ENCODE measurements at places on chromosomes 1 and 21.

DNA sequence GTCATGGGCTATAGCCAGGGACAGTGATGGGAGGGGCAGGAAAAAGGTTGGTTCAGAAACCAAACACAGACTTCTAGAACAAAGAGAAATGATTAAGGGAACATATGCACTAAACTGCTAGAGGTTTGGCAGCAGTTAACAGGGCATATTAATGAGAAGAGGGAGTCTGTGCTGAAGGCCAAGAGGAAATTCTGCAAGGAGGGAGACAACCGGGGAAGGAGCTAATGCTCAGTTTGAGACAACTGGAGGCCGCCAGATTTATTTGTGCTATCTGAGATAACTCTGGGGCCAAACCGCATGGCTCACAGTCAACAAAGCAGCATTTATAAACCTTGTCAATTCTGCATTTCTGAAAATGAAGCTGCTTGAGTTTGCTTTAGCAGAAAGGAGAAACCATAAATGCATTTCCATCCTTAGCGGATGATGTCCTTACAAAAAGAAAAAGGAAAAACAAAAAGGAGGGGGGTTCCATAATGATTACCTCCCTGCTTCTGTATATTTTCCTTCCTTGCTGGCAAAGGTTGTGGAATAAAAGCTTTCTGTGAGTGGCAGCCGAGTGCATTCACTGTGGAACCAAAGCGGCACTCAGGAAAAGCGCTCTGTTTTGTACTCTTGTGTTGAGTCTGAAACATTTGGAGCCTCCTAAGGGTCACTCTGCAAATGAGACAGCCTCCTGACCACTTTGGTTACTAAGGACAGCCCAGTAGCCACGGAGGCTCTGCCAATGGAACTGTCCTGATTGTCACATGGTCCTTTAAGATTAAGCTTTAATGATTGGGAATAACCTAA lies 70.3 kb downstream of the SIM2 start:
- no peak for DNase-seq

GRCh38 chr1:243731974-243732625 lies 117.9 kb downstream of the AKT3 start:
- DNase-seq = no peak

DNA sequence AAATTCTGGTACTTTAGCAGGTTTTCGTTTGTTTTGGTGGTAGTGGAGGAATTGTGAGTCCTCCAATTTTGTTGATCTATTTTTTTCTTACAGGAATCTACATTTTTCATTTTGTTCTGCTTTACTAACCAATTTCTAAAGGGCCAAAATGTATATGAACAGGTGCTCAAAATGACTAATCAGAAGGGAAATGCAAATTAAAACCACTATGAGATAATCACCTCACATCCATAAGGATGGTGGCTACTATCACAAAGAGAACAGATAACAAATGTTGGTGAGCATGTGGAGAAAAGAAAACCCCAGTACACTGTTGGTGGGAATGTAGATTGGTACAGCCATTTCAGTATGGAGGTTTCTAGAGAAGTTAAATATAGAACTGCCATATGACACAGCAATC lies 134.2 kb downstream of the LMO4 start:
- DNase-seq = no peak

DNA sequence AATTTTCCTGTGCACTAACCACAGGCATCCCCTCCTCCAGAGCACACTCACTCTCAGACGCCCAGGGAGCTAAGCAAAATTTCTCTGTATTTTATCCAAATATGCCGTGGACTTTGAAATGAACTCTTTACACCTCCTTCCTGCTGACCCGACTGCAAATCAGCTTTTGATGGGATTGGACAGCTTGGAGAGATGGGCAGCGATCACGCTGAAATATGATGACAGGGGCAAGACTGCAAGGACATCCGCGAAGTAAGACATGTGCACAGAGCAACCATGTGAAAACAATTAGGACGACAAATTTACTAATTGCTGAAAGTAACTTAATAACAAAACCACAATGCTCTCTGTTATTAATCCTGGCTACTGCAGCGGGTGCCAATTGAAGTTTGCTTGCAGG lies 64.6 kb upstream of the CLDN14 start:
- no peak for DNase-seq

DNA sequence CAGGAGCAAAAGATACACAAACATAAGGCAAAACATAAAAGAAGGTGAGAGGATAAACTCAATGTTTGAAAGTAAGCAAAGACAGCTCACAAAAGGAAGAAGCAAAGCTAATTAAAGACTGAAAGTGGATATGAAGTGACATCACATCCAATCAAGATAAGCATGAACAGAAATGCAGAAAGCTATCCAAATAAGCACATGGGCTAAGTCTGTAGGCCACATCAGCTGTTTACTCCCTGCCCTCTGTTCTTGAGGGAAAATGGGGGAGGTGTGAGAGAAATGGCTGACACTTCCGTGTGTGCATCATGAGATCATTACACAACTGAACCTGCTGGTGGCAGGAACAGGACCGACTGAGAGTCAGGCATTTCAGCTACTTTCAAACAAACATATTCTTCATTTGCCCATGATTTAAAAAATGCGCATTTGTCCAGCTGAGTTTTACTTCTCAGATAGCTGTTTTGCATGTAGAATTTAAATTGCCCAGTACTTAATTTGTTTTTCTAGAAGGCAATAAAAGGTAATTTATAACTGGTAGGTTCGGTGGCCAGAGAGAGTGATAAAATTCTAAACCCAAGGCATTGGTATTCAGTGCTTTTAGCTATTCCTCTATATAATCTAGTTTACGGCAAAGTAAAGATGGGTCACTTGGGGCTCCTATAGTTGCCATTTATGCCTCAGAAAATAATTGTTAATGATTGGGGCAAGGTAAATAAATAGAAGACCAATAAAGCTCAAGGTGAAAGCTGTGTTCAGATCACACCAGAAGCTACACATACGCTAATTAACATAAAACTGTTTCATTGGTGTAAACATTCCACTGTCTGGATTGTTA lies 27.2 kb upstream of the MAN1A2 start:
- peak; percentile 49 for DNase-seq

- DNase-seq = no peak
Observed at GRCh38 chr1:153638261-153638660, 4.4 kb downstream of the CHTOP start.

DNA sequence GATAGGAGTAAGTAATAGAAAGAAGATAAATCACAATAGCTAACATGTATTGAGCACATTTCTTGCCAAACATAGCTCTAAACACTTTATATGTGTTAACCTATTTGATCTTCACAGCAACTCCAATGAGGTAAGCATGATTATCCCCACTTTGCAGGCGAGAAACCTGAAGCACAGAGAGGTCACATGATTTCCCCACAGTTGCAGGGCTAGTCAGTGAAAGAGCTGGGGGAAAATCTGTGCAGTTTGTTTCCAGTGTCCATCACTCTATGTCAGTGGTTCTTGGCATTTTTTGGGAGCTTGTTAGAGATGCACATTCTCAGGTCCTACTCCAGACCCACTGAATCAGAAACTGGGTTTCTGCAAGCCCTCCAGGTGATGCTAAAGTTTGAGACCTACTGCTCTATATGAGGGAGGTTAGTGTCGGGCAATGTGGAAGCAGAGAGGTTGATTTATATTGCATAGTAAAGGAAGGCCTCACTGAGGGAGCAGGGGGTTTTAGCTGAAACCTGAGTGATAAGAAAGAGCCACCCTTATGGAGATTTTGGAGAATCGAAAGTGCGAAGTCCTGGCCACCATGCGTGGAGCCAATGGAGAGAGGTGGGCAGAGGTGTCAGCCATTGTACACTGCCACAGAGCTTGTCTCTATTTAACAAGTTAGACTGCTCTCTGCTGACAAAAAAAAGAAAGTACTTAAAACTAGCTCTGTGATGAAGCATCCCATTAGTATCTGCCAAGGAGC lies 20.9 kb downstream of the MCOLN3 start:
- DNase-seq = no peak

DNA sequence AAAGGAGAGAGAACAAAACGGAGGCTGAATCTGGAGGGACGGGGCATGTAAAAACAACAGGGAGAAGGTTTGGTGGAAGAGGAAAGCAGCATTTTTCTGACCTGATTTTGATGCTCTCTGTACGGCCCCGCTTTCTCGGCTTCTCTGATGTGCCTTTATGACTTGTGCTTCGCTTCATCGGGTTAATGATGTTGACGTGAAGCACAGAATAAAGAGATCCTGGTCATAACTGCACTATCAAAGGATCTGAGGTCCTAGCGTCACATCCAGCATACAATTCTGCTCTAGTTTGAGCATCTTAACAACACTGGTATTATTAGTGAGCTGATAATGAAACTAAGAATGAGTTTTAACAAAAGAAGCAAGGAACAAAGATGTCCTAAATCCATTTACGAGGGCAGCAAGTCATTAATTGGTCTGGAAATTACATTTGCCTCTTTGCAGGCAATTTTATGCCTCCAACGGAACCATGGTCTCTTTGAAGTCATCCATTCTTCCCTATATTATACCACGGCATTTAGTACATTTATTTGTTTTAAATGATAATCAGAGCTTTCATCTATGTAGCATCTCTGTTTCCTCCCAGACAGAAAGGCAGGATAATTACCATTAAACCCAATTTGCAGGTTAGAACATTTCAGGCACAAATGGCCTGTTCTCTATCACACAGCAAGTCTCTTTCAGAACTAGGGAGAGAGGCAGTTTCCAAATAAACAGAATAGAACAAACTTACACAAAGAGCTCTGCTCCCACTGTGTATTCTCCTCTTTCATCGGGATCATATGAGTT lies 45.3 kb upstream of the B3GALNT2 start:
- DNase-seq = no peak

DNA sequence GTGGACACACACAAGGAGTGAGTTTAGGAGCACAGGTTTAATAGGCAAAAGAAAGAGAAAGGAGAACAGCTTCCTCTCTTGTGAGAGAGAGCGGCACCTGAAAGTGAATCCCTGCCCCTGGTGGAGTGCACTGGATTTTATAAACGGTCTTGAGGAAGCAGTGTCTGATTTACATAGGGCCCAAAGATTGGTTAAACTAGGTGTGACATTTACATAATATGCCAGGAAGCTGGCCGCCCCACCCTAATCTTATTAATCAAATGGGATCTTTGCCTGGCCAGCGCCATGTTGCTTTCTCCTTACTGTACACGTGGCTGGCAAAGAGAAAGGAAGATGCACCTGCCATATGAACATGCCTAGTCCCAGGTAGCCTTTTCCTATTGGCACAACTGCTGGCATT lies 38.7 kb downstream of the CFH start:
- DNase-seq = no peak

DNA sequence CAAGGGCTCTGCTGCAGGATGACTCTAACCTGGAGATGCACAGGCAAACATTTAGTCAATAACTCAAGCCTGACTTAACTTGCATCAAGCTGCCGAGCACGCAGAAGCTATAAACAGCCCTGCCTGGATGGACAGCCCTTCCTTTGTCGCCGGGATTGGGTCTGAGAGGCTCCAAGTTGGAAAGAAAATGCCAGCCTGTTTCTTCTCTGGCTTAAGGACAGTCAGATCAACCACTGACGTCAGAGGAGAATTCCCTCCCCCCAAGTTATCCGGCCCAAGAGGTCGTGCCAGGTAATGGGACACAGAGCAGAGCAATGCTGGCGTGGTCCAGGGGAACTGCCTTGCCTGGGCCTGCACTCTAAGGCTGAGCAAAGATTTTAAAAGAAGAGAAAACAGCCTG lies 27.1 kb upstream of the LRRC38 start:
- no peak for DNase-seq

GRCh38 chr1:30749691-30750583 lies 7.6 kb downstream of the LAPTM5 start:
- DNase-seq = peak; percentile 19

DNA sequence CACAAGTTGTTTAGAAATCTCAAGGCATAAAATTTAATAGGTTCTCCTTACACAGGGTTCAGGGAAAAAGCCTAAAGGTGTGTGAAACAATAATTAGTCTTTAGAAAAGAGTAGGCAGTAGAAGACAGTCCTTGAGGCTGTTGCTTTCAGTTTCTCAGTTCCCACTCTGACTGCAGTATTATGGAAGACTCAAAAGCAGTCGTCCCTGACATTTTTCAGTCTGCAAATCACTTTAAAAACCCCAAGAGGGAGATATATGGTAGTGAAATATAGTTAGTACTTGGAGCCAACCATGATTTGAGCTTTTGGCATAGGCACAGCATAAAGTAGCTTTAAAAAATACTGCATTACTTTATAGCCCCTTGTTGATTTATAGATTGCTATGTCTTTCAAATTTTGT lies 299.7 kb downstream of the OLFM3 start:
- no peak for DNase-seq

- peak; percentile 55 for DNase-seq
Observed at GRCh38 chr1:228340686-228341449, 65.8 kb downstream of the TRIM11 start.

GRCh38 chr1:222048094-222048595 lies 306.3 kb upstream of the DUSP10 start:
- DNase-seq = no peak

- DNase-seq = no peak
Observed at GRCh38 chr1:47972864-47973432, 24.2 kb downstream of the TRABD2B start.

GRCh38 chr1:111878649-111879048 lies 110.8 kb downstream of the KCND3 start:
- DNase-seq = no peak

DNA sequence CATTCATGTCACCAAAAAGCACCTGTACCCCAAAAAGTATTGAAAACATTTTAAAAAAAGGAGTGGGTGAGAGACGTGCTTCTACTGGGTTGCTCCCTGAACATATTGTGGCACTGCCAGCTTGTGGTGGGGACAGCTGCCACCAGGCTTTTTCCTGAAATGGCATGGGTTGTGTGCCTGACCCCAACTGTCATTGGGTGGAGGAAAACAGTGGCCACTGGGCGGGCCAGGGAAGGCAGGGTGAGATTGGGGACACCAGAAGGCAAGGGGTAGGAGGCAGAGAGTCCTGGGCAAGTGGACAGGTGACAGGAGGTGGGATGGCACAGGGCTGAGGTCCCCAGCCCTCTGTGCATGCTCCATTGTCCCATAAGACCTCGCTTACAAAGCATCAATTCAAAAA lies 55.5 kb downstream of the TGFB2 start:
- no peak for DNase-seq

DNA sequence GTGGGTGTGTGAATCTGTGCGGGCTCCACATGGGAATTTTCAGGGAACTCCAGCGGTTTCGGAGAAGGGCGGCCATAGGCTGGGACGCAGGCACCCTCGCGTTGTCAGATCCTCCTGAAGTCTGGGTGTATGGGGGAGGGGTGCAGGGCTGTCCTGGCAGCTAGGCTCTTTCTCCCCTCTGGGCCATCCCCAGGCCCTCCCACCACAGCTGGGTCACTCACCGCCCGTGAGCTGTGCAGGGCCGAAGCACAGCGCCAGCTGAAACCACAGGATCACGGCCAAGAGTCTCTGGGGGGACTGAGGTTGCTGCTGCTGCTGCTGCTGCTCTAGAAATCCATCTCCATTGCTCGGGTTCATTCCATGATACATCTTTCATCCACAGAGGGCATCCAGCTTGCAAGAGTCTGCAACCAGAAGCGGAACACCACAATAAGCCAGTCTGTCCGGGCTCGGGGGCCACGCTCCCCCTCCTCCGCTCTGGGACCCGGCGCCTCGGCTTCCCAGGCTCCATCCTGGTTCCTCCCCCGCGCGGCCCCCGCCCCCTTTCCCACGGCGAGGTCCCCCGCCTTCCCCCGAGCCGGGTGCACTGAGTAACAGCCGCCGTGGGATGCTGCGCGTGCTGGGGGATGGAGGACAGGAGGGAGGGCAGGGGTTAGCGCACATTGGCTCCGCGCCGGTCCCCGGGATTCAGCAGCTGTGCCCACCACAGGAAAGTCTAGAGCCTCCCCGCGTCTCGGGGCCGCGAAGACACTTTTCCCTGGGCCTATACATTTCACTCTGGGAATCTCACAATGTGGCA lies 720 bp downstream of the SUSD4 start:
- peak; percentile 16 for DNase-seq

GRCh38 chr1:156748670-156749418 lies 2.6 kb downstream of the HDGF start:
- DNase-seq = peak; percentile 67

- DNase-seq = peak; percentile 67
Observed at GRCh38 chr1:85615586-85616363, 35.2 kb downstream of the CCN1 start.
